ENCODE measurements at places on chromosomes 12 and 14.

GRCh38 chr12:92140896-92141536 is 4.6 kb downstream of the BTG1 start:
- DNase-seq, result no peak

DNA sequence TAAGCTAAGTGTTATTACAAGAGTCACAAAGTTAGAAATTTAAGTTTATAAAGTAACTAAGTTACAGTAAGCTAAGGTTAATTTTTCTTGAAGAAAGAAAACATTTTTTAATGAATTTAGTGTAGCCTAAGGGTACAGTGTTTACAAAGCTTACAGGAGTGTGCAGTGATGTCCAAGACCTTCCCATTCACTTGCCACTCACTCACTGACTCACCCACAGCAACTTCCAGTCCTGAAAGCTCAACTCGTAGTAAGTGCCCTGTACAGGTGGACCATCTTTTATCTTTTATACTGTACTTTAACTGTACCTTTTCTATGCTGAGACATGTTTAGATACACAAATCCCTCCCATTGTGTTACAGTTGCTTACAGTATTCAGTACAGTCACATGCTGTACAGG is 60.9 kb upstream of the TMEM263 start:
- no peak for DNase-seq

DNA sequence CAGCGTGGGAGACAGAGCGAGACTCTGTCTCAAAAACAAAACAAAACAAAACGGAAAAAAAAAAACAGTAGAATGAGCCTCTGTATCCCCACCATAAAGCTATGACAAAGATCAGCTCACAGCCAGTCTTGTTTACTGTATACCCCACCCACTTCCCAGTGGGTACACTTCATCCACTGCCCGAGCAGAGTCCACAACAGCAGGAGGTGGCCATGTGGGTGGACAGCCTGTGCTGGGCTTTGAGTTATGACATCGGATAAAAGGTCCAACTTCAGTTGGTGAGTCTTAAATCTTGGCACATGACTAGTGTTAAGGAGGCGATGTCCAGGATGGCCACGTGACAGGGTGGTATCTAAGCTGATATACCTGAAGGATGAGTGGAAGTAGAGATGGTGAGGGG is 34.8 kb upstream of the MAPKAPK5 start:
- no peak for DNase-seq

- no peak for DNase-seq
Observed at GRCh38 chr12:51307655-51308593, 16.1 kb downstream of the BIN2 start.

DNA sequence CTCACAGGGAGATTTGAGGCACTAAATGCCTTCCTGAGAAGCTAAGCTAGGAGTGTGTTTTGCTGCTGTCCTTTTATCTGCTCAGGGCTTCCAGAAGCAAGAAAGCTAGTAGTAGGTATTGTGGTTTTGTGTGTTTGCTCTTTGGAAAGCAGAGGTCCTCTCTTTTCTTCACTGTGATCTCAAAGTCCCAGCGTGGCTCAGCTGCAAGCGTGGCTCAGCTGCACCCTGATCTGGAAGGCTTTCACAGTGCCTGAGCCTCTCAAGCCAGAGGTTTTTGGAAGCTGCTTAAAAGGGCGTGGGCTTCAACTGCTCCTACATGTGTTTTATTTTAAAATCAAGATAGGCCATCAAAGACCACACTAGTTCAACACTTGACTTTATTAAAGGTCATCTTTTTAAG is 337.4 kb upstream of the RGS6 start:
- no peak for DNase-seq

- no peak for DNase-seq
Observed at GRCh38 chr12:53868511-53868986, 70.1 kb upstream of the HOXC13 start.

DNA sequence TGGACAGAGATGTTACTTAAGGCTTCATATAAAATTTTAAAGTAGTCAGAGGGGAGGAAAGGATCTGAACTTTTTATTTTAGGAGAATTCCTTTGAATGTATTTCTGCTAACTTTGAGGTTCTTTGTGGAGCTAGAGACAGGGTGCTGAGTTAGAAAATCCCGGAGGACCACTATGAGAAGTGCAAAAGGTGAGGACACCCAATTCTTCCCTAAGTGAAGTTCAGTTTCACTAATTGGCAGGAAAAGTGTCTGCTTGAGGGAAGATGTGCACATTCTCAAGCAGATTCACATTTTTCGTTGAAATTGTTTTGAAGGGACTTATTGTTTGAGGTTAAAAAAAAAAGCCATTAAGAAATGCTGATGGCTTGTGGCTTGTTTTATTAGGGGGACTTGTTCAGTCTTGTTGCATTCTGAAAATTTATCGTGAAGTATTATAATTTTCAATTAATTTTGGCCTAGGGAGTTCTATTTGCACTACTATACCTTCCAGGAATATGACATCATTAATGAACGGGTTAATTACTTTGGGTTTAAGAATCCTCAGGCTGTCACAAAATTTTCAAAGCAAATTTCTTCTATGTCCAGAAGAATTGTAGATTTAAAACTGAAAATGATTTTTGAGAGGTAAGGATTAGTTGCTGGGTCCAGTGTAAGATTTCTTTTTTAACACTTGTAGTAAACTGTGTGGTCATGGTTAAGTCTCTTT is 1.8 kb downstream of the PCNX1 start:
- DNase-seq, result no peak

- DNase-seq, result no peak
Observed at GRCh38 chr12:905261-906031, 44.0 kb downstream of the RAD52 start.

DNA sequence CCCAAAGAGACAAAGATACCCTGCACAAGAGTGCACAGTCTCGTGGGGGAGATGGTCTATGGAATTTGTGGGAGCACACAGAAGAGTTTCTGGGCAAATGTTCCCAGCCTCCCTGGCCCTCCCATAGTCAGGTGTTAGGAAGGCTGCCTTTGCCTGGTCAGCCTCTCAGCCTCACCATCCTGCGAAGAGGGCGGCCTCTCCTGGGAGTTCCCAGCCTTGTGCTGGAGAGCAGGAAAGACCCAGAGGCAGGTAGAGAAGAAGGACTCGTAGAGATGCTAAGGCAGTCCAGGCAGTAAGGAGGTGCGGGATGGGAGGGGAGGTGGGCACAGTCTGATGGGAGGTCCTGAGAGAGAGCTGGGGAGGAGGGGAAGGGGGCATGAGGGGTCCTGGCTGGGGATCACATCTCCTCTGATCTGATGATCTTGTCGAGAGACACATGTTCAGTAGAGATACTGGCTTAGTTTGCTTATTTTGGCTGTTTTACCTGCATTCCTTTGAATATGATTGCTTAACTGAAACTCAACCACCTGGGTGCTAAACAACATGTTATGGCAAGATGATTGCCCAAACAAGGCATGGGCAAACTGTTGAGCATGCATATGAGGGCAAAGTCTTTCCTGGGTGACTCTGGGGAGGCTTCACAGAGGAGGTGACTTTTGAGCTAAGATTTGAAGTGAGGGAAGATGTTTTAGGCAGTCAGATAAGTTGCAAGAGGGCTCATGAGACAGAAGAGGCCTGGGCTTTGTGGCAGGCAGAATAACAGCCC is 10.5 kb downstream of the SERPINA6 start:
- no peak for DNase-seq

DNA sequence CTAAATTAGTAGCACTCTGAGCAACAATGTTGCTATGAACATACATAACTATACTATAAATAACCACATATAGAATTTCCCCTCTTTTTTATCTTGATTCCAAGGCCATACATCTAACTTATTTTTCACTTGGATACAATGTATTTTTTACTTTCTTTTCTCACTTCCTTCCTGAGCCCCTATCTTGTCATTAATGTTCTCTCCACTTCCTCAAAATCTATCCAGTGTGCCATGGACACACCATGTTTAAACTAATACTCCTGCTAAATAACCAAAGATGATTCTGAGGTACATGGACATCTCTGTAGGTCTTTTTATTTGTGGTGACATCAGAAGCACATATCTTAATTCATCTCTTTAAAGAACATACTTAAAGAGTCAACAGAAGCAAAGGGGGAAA is 251.2 kb downstream of the C12orf42 start:
- no peak for DNase-seq

- no peak for DNase-seq
Observed at GRCh38 chr12:94749455-94749854, 99.1 kb upstream of the TMCC3 start.

DNA sequence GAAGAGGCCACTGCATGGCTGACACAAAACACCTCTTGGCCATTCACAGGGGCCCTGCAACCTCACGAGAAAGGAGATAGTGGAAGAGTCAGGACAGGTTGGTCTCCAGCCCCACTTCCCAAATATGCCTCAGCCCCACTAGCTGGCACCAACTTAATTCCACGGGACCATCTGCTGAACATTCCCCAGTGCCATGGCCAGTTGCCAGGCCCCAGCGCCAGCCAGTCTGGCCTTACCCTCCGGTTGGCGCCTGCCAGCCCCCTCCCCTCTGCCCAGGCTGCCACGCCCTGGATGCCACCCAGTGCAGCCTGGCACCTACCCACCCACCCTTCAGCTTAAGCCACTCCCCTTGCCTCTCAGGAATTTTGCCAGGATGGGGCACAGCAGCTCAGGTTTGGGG is 21.2 kb upstream of the HSPB8 start:
- DNase-seq, result no peak

DNA sequence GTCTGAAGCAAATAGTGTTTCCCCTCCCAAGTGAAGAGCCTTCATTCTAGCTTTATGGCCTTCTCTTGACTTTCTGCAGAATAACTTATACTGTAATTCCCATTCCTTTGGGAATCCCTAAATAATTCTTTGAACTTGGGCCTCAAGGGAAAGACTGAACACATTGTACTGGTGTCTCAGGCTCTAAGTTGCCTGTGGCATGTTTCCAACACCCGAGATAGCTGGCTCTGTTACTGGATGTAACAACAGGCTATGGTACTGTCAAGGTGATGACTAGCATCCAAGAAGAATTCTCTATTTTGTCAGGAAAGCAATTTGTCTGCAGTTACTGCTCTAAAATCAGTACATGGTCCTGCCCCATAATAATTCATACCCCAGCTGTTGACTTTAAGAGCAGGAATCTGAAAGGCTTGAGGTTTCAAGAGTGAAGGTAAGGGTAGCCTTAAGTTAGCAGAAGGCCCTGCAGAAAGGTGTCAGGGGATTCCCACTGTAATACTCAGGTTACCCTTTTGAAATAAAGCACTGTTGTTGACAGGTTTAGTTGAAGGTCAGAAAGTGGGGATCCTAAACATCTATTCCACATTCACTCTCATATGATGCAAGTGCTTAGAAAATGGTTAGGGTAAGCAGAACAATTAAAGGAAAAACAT is 5.2 kb downstream of the GPX2 start:
- DNase-seq, result no peak

- DNase-seq, result no peak
Observed at GRCh38 chr14:89588016-89588415, 171.0 kb upstream of the FOXN3 start.

DNA sequence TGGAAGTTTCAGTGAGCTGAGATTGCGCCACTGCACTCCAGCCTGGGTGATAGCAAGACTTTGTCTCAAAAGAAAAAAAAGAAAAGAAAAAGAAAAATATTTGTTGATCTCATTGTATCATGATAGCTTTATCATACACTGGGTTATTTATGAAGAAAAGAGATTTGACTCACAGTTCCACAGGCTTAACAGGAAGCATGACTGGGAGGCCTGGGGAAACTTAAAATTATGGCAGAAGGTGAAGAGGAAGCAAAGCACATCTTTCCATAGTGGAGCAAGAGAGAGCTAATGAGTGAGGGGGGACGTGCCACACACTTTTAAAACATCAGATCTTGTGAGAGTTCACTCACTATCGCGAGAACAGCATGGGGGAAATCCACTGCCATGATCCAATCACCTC is 72.7 kb upstream of the FUT8 start:
- DNase-seq, result no peak

GRCh38 chr14:64718762-64719161 is 14.5 kb downstream of the PLEKHG3 start:
- no peak for DNase-seq

DNA sequence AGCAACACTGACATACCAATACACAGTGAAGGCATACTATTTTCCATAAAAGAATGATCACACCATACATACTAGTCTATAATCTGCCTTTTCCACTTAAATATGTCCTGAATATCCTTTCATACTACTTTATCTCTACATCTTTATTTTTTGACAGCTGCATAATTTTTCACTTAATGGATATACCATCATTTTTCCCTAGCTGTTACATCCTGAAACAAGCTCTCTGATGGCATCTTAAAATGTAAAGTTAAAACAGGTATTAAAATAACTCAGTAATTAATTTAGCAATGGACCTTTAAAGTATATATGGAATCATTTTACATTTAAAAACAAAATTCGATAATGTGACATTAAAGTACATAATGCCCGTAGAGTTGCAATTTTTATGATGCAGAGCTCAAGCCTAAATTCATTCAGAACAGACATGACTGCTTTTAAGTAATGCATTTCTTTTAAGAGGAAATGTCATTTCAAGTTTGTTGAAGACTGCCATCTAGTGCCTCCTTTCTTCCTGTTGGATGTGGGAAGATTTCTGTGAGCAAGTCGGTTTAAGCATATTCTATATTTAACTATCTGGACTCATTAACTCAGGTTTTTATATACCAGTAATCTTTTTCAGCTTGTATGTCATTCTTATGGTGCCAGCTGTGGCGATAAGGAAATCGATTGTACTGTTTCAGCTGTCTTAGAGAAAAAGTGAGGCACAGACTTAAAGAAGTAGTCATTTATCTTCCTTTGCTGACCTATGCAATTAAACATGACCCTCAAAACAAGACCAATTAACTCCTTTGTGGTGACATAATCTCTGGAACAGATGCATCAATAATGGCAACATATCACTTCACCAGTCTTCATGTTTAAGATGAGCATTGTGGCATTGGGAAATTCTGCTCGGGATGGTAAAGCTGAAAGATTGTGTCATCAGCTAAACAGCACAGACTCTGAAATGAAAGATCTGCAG is 20.3 kb downstream of the PRICKLE1 start:
- DNase-seq, result peak; percentile 49

DNA sequence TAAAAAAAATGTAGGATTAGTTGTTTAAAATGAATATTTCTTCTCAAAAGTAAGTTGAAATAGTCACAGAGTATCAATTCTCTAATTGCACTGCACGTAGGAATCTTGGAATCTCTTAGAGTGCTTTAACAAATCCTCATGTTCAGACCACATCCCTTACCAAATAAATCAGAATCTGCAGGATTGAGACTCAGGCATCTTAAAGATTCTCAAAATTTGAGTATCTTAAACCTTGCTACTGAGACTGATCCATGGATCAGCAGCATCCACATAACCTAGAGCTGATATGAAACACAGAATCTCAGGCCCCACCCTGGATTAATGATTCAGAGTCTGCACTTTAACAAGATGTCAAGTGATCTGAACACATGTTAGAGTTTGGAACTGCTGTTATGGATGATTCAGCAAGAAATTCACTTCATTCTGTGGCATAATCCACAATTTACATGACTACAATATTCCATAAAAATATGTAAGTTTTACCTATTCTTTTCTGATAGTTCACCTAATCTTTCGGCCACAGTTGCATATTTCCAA is 58.7 kb downstream of the ADAMTS20 start:
- DNase-seq, result no peak

DNA sequence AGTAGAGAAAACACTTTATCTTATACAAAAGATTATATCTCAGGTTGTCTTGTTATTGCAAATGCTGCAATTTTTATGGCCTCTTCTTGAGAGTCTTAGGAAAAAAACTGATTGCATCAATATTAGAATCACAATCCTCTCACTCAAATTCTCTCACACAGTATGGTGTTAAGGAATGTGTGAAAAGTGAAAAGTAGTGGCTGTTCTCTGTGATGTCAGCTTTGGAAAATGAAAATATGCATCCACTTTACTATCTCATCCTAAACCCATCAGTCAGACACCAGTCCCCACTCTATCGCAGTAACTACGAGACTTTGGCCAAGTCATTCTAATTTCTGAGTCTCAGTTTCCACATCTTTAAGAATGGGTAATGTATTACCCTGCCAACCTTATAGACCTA is 32.6 kb upstream of the NTF3 start:
- no peak for DNase-seq
